ENCODE measurements at places on chromosomes 11 and 22.
A peak's percentile ranks its signal among the peaks of the same experiment; 100 is the strongest.

DNA sequence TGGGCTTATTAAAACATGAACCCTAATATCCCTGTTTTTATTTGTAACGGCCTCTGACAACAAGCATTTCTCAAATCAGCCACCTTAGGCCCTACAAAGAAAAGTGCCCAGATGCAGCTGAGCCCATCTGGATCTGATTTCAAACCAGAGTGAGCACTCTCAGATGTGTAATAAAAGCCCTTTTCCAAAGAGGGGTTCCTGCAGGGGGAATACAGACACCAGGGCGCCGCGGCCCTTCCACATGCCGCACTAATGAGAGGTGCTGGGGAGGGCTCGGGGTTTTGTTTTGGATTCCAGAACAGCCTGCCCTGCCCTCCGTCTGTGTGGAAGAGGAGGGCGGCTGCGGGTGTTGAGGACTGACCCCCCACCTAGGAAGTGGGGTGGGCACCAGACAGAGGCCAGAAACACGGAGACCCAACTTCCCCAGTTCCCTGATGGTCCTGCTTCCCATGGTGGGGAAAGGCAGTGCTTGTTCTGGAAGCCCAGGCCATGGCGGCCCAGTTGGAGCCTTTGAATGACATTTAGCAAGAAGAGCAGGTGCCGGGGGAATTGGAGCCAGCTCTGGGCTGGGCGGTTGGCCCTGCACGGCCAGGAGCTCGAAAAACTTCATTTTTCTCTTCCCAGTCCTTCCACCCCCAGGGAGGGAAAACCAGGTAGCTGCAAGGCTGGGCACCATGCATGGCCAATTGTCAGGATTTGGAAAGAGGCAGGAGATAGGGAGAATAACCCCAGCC, 63.7 kb downstream of the MACROD1 start:
- no peak for DNase-seq

- DNase-seq, result no peak
These were observed 107.0 kb downstream of the ME3 start for GRCh38 chr11:86565388-86565787.

DNA sequence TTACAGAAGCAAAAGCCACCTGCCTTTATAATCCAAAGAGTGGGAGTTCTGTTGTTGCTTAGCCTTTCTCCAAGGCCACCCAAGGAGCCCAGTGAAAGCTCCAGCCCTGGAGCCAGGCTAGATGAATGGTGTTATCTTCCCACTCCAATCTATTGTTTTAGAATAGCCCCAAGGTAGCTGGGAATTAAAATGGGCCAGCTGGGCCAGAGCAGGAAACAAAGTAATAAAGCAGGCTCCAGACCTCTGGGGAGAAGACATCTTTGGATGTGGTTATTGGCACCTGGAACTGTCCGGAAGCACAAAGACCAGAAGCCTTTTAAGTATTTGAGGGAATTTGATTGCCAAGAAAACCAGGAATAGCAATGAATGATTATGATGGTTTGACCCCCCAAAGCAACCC, 8.8 kb downstream of the C11orf96 start:
- no peak for DNase-seq

DNA sequence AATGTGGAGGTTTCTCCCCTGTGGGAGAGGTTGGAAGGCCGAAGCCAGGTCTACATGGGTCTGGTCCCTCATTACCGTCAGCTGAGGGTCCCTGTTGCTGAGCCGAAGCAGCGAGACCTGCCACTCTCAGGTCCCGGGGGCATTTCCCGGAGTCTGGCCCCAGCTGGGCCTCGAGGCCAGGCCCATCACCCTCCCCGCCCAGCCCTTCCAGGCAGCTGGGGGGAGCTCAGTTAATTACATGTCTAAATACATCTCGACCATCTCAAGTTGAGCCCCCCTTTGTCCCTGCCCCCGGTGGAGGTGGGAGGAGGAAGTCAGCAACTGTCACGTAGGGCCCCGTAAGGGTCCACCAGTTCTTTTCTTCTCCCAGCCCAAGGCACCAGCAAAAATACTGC, 3.6 kb downstream of the CDKN1C start:
- DNase-seq, result no peak

GRCh38 chr22:46681010-46681409, 57.0 kb downstream of the CERK start:
- no peak for DNase-seq

DNA sequence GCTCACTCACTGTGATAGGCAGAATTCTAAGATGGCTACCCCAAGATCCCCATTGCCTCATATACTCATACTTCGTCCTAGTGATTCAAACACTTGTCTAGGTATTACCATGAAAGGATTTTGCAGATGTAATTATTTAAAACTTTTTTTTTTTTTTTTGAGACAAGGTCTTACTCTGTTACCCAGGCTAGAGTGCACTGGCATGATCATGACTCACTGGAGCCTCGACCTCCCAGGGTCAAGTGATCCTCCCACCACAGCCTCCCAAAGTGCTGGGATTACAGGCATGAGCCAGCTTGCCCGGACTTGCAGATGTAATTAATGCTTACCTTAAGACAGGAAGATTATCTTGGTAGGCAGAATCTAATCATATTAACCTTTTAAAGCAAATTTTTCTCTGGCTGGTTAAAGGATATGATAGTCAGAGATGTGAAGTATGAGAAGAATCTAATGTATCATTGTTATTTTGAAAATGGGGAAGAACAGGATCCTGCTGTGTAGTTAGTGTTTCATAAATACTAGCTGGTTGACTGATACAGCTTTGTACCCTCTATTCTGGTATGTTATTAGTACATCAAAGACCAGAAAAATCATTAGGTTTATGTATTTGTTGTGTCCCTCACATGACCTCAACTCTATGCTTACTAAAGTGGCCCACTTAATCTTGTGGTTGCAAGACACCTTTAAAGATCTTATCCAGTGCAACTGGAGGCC, 35.5 kb downstream of the C2CD3 start:
- DNase-seq, result peak; percentile 94
